ENCODE measurements at places on chromosomes 7 and 10.

GRCh38 chr10:133358925-133359310 is 1.1 kb upstream of the FUOM start:
- DNase-seq, result no peak

DNA sequence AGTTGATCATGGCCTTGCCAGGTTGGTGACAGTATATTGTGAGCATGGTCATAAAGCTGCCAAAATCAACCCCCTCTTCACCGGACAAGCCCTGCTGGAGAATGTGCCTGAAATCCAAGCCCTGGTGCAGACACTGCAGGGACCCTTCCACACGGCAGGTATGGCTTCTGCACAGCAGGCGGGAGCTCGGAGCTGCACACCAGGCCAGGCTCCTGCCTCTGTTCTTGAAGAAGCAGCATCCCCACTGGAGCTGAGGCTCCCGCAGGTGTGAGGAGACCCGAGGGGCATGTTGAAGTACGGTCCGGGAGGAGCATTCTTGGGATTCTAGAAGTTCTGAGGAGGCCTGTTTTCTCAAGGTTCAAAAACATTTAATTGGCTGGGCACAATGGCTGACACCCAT is 12.7 kb downstream of the DHTKD1 start:
- DNase-seq, result no peak

DNA sequence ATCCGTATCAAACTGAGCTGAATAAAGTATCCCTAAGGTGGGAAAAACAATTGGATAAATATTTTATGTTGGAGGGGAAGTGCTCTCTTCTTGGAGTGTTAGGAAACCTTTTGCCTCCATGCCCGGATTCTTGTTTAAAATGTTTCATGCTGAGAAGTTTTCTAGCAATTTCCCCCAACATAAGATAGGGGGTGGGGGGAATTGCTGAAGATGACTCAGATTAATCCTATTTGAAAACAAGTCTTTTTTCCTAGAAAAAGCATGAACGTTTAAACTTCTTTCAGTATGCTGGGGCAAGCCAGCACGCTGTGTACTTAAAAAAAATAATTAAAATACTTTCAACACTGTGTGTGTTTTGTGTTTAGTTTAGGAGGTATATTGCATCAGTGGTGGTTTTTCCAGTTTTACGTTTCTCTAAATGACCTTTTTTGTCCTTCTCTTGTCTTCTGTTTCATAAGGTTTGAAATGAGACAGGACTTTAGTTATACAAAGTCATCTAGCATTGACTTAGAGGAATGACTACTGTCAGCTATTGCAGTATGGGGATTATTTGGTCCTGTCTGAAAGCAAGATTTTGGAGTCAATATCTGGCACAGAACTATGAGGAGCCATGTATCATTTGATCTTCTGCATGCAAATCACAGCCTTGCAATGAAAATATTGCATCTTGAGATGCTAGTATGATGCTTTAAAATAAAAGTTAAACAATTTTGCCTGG is 295.9 kb downstream of the GATA3 start:
- DNase-seq, result no peak

GRCh38 chr10:106402458-106402857 is 762.0 kb downstream of the SORCS1 start:
- DNase-seq, result no peak

GRCh38 chr10:84340187-84340586 is 11.8 kb downstream of the CCSER2 start:
- DNase-seq, result no peak

GRCh38 chr7:50940621-50941020 is 157.9 kb upstream of the GRB10 start:
- DNase-seq, result no peak

- no peak for DNase-seq
These were observed 28.4 kb downstream of the ARHGAP22 start for GRCh38 chr10:48576501-48576900.

DNA sequence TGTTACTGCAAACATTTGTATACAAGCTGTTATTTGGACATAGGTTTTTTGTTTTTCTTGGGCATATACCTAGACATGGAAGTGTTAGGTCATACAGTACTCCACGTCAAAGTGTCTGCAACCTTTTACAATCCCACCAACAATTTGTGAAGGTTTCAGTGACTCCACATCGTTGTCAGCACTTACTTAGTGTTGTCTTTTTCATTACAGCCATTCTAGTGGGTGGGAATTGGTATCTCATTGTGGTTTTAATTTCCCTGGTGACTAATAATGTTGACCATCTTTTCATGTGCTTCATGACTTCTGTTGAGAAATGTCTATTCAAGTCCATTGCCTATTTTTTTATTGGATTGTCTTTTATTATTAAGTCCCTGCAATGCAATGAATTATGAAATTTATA is 95.0 kb downstream of the UBE3C start:
- no peak for DNase-seq

- DNase-seq, result no peak
These were observed 22.6 kb downstream of the POLL start for GRCh38 chr10:101565370-101565900.

GRCh38 chr10:120999868-121000267 is 148.7 kb downstream of the WDR11 start:
- no peak for DNase-seq

GRCh38 chr7:25989140-25989705 is 162.8 kb upstream of the NFE2L3 start:
- DNase-seq, result no peak

GRCh38 chr10:11403116-11403515 is 208.3 kb downstream of the USP6NL start:
- DNase-seq, result no peak

DNA sequence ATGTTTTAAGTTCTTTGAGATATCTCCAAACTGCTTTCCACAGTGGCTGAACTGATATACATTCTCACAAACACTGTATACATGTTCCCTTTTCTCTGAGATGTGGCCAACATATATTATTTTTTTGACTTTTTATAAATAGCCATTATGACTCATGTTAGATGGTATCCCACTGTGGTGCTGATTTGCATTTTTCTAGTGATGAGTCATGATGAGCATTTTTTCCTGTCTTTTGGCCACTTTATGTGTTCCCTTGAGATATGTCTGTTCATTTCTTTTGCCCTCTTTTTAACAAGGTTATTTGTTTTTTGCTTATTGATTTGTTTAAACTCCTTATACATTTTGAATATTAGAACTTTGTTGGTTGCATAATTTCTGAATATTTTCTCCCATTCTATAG is 1055.1 kb downstream of the NXPH1 start:
- peak; percentile 28 for DNase-seq

DNA sequence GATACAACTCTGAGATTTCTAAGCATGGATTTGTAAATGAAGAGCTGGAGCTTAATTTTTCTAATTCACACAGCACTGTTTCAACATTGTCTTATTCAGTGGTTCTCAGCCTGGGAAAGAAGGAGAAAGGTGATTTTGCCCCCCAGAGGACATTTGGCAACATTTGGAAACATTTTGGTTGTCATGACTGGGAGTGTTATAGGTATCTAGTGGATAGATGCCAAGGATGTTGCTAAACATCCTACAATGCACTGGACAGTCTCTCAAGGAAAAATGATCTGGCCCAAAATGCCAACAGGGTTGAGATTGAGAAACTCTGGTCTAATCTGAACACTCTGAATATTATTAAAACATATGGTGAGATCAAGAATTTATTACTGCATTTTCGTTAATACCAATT is 3.8 kb upstream of the CAV2 start:
- no peak for DNase-seq

- peak; percentile 81 for DNase-seq
These were observed at the start of gene RBM33 for GRCh38 chr7:155644178-155644970. Gene RBM33 (plus strand): TSS chr7:155644661. CDS start chr7:155644877, 216 bp downstream.

- DNase-seq, result no peak
These were observed 68.3 kb upstream of the AMPH start for GRCh38 chr7:38699471-38699870.

Measured in kidney glomerular epithelial cell (primary cell).